Inflammatory macrophage treated with lipopolysaccharide for 4 hours (primary cell): ENCODE measurements at places on chromosomes 6 and 20.

DNA sequence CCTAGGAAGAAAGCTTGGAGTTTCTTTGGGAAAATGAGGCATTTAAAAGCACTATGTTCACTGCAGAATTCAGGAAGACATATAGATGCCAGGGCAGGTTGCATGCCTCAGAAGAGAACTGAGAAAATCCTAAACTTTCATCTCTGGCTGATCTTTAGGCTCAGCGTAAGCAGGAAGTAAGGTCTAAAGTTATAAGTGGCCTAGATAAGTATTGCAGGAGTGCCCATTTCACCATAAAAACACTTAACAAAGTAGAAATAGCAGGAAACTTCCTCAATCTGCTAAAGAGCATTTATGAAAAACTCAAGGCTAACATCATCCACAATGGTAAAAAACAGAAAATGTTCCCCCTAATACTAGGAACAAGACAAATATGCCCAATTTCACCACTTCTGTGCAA lies 320.3 kb downstream of the BMP2 start:
- no peak for DNase-seq

DNA sequence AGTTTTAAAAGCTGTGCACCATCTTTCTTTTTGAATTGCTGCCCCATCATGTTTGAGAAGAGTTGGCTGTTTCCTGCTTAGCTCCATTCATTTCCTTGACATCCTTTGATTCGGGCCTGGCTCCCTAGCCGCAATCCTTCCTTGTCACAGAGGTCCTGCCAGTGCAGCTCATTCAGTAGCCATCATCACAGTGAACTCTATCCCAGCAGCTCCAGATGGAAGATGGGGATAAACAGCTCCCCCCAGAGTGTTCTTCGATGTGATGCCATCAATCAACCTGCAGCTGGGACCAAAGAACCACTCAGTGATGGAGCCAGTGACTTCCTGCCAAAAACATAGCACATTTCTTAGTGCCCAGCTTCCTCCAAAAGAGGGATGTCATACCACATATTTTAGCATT lies 158.8 kb downstream of the FRK start:
- DNase-seq = no peak

GRCh38 chr6:48928937-48929336 lies 534.1 kb downstream of the MMUT start:
- DNase-seq = no peak

GRCh38 chr20:50379049-50379990 lies 130.9 kb upstream of the PTPN1 start:
- DNase-seq = peak; percentile 85

GRCh38 chr6:6224933-6225486 lies 95.5 kb downstream of the F13A1 start:
- DNase-seq = no peak

DNA sequence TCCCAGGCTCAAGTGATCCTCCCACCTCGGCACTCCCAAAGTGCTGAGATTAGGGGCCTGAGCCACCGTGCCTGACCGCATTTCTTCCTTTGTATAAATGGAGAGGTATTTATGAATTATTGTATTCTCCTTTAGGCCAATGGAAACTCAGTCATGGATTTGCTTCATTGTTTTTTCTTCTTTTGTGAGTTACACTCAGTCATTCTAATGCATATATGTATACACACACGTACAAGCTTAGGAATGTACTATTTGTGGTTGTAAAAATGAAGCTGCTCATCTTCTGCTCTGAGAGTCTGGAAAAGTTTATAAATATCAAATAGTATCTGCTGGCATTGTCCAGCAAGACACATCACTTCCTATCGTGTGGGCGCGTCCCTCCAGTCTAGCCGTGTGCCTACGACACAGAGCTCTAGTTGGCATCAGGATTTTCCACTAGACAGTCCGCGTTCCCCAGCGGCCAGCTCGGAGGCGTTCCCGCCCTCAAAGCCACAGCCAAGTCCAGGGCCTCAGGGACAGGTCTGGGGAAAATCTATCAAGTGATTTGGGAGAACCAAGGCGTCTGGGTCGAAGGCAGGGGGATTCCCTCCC lies 215.2 kb downstream of the NFATC2 start:
- DNase-seq = no peak

- DNase-seq = no peak
Measured at GRCh38 chr6:170042596-170043118, 248.2 kb downstream of the DLL1 start.

GRCh38 chr6:131861381-131861780 lies 53.6 kb downstream of the ENPP1 start:
- DNase-seq = no peak

GRCh38 chr6:148851683-148852556 lies 105.1 kb downstream of the UST start:
- DNase-seq = no peak

GRCh38 chr6:7153789-7154188 lies 46.0 kb downstream of the RREB1 start:
- no peak for DNase-seq

DNA sequence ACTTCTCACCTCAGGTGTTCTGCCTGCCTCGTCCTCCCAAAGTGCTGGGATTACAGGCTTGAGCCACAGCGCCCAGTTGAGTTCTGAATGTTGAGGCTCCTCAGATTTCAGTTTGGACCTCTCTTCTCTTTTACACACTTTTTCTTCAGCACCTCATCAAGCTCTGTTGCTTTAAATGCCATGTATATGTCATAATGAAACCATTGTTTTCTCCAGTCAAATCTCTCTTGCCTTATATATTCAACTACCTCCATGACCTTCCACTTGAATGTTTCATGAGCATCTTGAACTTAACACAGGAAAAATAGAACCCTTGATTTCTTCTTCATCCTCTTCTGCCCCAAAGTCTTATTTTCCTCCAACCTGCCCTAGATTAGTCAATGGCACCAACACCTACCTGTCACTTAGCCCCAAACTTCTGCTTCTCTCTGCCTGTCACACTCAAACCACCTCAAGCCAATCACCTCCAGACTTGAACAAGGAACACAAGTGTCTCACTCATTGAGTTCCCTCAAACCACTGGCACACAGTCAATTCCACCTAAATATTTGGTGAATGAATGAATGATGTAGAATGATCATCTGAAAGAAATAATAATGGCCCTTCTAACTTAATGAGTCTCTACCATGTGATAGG lies 161.0 kb upstream of the SGK1 start:
- DNase-seq = no peak

- no peak for DNase-seq
Measured at GRCh38 chr20:59891581-59891980, 41.9 kb downstream of the SYCP2 start.

GRCh38 chr20:59604741-59605600 lies 631 bp downstream of the PHACTR3 start:
- no peak for DNase-seq

GRCh38 chr6:111669326-111669725 lies 63.6 kb upstream of the TRAF3IP2 start:
- DNase-seq = no peak

GRCh38 chr6:131741688-131742393 lies 31.0 kb upstream of the CTAGE9 start:
- DNase-seq = no peak

GRCh38 chr6:7373739-7374138 lies 15.8 kb downstream of the CAGE1 start:
- DNase-seq = peak; percentile 18

GRCh38 chr20:35806075-35806474 lies 34.3 kb downstream of the PHF20 start:
- no peak for DNase-seq

DNA sequence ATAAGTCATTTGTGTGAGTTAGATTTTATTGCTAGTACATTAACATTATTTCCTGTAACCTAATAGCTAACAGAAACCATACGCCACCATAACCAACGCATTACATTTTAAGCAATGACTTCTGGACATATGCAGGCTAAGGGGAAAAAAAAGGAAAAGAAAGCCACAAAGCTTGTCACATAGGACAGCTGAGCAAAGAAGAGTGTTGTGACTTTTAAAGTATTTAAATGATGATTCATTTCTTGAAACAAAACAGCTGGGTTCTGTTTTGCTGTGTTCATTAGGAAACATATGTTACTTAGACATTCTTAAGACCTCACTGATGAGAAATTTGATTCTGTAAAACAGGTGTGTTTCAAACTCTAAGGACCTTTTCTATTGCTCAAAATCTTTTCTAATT lies 171.4 kb downstream of the COL9A1 start:
- no peak for DNase-seq
